ENCODE measurements at places on chromosomes 1 and 21.

- no peak for DNase-seq
Observed at GRCh38 chr1:14142397-14143100, 442.6 kb downstream of the PRDM2 start.

DNA sequence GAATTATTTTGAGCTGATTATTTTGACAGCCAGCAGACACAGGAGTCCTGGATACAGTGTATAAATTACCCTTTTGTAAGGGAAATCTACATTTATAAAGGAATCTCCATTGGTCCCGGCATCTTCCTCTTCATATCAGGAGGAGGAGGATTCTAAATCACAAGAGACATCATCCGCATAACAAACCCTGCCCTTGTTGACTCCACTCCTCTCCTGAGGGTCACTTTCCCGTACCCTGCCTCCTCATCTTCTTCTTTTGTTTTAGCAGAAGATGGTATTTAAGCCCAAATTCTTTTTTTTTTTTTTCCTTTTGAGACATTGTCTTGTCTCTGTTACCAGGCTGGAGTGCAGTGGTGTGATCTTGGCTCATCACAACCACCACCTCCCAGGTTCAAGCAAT, 14.6 kb upstream of the PKNOX1 start:
- DNase-seq = no peak

DNA sequence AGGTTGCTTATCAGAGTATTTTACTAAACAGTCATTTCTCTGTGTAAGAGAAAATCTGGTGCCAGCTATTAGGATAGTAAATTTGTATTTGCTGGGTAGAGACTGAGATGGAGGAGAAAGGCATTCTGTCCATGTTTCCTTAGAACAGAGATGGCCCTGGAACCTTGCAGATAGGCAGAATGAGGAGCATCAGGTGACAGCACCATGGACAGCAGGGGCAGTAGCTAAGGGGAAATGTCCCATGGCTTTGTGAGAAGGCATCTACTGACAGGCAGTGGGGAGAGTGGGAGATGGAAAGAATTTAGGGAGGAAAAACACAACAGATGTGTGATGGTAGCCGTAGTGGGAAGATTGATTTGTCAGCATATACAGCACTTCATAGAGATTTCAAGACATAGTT, 105.0 kb downstream of the PRRX1 start:
- DNase-seq = no peak

DNA sequence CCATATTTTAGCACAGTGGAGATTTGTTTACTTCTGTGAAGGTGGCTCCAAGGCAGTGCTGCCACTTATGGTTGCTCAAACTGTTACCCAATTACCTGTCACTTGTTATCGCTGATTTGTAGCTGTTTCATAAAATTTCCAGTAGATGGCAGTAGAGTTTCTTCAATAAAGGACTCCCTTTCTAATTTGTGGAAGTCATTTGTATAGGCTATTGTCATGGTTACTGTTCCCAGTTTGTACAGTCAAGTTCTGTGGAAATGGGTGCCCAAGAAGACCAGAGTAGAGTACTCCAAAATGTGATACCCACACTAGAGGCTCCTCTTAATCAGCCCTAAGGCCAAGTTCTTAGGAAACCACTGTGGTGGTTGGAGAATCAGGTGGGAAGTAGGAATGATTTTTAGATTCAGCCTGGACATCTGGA, 186.1 kb downstream of the CLEC20A start:
- peak; percentile 96 for DNase-seq

DNA sequence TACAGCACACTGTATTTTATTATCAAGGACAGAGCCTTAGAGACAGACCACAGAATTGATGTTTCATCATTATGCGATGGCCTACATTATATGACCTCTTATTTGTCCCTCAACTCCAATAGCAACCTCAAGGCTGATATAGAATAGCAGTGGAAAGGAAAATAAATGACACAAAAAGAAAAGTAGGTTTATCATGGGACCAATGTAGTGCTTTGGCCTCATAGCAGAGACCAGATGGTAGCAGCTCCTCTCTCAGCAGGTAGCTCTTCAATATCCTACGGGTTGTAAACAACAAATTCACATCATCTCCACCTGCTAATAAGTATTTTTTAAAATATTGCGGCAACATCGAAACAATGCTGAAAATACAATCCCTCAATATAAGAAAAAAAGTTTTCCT, 25.2 kb downstream of the ANP32E start:
- DNase-seq = no peak

DNA sequence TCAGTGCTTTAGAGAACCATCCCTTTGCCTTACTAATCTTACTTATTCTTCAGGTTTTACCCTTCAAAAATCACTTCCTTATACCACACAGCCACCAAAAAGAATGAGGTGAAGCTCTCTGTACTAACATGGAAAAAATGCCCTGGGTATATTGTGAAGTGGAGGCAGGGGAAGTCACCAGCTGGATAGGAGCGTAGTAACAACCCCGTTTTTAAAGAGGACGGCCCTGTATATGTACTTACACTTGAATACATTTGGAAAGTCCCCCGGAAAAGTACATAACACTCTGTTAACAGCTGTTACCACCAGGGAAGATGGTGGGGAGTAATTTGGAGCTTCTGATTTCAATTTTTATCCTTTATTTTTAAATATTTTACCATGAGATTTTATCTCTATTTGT, 28.2 kb upstream of the KHDRBS1 start:
- no peak for DNase-seq

DNA sequence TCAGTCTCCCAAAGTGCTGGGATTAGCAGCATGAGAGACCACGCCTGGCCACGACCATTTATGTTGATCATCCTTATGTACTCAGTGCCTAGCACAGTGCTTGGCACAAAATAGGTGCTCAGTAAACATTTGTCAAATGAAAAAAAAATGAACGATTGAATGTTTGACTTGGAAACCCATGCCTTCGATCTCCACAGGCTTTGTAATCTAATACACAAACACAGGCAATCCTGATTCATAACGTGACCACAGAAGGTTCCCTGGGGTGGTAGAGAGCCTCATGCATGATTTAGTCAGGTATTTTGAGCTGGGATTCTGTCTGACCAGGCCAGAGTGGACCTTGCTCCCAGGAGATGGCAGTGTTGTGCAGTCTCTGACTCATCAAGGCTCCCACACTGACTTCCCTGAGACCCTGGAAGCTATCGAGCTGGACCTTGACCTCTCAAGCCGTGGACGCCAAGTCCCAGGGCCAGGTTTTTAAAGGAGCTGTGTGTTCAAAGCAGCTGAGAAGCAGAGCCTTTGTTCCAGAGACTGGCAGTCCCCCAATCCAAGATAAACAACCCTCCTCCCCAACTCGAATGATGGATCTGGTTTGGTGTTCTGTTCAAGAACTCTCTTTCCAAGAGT, 81.1 kb downstream of the PGM1 start:
- DNase-seq = peak; percentile 91

GRCh38 chr1:231180034-231180433, 18.2 kb downstream of the TRIM67 start:
- DNase-seq = no peak

- DNase-seq = no peak
Observed at GRCh38 chr21:44838039-44838895, 20.4 kb upstream of the SUMO3 start.

DNA sequence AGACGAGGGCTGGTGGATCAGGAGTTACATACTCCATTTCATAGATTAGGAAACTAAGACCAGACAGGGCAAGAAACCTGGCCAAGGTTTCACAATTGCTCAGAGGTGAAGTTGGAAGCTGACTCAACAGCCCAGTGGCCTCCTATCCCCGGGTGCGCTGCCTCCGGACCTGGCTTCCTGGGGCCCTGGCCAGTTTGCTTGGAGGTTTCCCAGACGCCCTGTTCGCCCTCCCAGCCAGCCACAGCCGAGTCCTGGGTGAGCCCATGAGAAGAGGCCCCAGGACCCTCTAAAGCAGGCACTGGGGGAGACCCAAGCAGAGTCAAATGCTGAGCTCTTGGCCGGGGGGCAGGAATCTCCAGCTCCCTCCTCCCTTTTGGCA, 180.1 kb downstream of the ZBTB18 start:
- no peak for DNase-seq

GRCh38 chr21:16538936-16539440, 809.2 kb downstream of the USP25 start:
- no peak for DNase-seq

GRCh38 chr1:172626845-172627244, 32.1 kb upstream of the FASLG start:
- DNase-seq = no peak

GRCh38 chr1:168288311-168289052, 7.8 kb downstream of the TBX19 start:
- DNase-seq = peak; percentile 59

DNA sequence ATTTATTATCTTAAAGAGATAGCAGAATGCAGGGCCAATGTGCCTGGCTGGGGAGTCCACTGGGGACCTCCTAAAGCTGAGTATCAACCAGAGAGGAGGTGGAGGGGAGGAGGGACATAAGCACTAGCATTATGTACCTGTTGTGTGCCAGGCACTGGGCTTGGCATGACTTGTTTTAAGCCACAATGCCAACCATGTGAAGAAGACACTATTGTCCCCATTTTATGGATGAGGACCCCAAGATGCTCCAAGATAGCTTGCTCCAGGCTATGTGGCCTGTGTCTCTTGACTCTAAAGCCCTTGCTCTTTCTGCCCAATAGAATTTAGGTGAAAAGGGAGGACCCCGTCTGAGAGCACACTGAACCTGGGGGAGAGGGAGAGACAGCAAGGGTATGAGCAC, 111.3 kb downstream of the GLIS1 start:
- no peak for DNase-seq

DNA sequence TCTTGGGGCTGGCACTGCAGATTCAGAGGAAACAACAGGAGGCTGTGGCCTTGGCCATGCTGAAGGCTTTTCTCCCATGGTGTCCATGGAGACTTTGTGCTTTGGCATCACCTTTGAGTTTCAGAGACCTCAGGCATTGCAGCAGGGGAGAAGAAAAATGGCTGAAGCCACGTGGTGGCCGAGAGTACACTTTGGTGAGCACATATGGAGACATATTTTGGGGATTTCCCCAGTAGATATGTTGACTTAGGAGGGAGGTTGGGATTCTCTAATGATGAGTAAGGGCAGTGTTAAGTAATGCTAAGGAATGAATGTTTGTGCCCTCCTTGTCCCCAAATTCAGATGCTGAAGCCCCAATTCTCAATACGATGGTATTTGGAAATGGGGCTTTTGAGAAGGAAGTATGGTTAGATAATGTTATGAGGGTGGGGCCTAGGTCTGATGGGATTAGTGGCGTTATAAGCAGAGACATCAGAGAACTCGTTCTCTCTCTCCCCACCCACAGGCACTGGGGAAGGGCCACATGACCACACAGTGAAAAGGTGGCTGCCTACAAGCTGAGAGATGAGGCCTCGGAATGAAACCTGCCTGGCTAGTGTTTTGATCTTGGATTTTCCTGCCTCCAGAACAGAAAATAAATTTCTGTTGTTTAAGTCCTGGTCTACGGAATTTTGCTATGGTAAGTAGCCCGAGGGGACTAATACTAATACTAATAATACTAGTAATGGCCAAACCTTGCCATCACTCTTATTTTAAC, 98.6 kb downstream of the TBX19 start:
- peak; percentile 4 for DNase-seq

- no peak for DNase-seq
Observed at GRCh38 chr21:26923986-26924385, 42.9 kb downstream of the ADAMTS5 start.

DNA sequence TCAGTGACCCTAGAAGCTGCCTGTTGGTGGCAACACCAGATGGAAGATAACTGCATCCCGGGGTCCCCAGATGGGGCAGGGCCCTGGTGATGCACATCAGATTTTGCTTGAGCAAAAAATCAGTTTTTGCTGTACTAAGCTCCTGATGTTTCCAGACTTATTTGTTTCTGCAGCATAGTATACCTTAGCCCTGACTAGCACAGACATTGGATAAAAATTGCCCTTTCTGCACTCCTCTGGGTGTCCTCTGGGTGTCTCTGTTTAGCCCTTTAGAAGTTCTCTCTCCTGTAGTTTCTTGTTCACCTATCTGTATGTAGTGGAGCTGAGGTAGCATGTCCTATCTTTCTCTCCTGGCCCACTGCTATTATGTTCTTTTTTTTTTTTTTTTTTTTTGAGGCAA, 30.3 kb upstream of the PLA2G2C start:
- DNase-seq = no peak

DNA sequence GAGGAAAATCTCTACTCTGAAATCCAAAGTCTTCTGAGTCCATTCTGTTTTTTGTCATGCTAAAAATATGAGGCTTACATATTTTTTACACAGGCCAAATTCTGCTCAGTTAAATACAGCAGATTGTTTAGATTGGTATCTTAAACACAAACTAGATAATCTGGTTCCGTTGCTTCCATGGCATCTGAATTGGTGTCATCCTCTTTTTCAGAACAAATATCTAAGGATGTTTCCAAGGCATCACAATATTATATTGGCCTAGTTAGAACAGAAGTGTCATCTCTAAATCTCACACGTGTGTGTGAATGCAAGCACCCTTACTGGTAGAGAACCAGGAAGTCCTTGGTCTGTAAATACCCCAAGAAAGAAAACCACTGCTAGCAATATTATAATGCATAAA, 151.2 kb downstream of the NRIP1 start:
- DNase-seq = peak; percentile 55

- no peak for DNase-seq
Observed at GRCh38 chr1:197213193-197213592, 54.9 kb upstream of the CRB1 start.

GRCh38 chr21:35043549-35043948, 5.6 kb downstream of the RUNX1 start:
- no peak for DNase-seq

- no peak for DNase-seq
Observed at GRCh38 chr1:16275591-16275990, 38.6 kb upstream of the CPLANE2 start.

GRCh38 chr21:27812279-27812678, 845.4 kb upstream of the ADAMTS5 start:
- peak; percentile 13 for DNase-seq

- DNase-seq = no peak
Observed at GRCh38 chr21:28332796-28333195, 659.9 kb downstream of the LTN1 start.

GRCh38 chr1:246377625-246378153, 129.4 kb downstream of the SMYD3 start:
- no peak for DNase-seq

DNA sequence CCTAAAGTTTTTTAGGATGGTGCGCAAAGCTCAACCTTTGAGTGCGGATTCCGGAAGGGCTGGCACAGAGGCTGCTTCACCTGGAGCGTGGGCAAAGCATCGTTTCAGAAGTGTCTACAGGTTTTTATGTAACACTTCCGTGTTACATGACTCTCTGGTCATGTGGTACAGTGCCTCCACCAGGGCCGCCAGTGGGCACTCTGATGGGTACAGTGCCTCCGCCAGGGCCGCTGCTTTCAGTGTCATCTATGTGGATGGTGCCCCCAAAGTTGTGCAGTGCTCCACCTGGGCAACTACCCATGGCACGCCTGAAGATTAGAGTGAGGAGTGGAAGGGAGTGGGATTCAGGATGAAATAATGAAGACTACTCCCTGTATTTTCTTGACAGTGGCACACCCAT, 101.4 kb upstream of the C1orf174 start:
- no peak for DNase-seq

DNA sequence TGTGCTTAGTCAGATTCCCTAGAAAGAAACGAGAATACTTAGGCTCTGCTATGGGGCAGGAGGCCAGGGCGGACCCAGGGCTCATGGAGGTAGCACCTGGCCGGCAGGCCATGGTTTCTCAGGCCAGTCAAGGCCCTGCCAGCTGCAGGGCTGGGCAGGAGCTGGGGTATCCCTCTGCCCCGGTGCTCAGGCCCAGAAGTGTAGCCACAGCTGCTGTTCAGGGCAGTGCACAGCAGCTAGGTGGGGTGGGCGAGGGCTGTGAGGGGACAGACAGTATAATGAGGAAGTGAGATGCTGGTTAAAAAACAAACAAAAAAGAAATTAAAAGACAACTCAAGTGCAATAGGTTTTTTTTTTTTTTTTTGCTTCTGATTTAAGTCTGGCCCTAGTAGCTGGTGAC, 34.0 kb upstream of the EDN2 start:
- DNase-seq = no peak

Measured in adipocyte (in vitro differentiated cells).